Caki2 (cell line): ENCODE measurements at places on chromosomes 7 and 10.

GRCh38 chr10:110141185-110141584 is 66.2 kb upstream of the MXI1 start:
- DNase-seq = no peak

- no peak for DNase-seq
These were observed 55.4 kb upstream of the CDC14C start for GRCh38 chr7:48868916-48869315.

DNA sequence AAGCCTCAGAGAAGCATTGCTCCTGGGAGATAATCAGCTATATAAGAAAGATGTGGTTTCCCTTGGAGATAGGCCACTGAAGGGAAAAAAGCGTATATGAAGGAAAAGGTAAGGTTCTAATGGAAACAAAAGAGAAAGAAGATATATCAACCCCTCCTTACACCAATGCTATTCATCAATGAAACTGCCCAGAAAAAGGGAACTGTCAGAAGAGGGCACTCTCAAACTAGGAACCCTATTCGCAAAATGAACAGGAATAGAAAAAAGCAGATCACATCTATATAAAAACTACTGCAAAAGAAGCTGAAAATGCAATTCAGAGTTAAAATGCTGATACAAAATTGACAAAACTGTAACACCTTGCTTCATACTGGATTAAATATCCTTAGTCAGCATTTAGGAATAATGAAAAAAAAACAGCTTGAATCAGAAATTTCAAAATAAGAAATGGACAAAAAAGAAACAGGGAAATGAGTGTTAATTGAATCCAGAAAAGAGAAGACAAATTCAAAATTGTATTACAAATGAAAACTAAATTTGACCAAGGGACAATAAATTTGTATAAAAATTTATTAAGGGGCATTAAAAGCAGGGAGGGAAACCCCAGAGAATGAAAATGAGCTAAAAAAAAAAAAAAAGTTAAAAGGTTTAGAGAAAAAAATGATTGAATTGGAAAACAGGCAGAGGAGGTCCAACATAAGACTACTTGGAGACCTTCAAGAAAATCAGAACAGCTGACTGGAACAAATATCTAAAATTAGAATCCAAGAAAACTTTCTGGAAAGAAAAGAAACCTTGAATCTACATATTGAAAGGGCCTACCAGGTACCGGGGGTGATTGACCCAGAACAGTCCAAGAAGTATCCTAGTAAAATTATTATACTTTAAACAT is 17.9 kb downstream of the NHLRC2 start:
- peak; percentile 4 for DNase-seq

- peak; percentile 41 for DNase-seq
These were observed 41.4 kb downstream of the GSDME start for GRCh38 chr7:24715661-24716479.

DNA sequence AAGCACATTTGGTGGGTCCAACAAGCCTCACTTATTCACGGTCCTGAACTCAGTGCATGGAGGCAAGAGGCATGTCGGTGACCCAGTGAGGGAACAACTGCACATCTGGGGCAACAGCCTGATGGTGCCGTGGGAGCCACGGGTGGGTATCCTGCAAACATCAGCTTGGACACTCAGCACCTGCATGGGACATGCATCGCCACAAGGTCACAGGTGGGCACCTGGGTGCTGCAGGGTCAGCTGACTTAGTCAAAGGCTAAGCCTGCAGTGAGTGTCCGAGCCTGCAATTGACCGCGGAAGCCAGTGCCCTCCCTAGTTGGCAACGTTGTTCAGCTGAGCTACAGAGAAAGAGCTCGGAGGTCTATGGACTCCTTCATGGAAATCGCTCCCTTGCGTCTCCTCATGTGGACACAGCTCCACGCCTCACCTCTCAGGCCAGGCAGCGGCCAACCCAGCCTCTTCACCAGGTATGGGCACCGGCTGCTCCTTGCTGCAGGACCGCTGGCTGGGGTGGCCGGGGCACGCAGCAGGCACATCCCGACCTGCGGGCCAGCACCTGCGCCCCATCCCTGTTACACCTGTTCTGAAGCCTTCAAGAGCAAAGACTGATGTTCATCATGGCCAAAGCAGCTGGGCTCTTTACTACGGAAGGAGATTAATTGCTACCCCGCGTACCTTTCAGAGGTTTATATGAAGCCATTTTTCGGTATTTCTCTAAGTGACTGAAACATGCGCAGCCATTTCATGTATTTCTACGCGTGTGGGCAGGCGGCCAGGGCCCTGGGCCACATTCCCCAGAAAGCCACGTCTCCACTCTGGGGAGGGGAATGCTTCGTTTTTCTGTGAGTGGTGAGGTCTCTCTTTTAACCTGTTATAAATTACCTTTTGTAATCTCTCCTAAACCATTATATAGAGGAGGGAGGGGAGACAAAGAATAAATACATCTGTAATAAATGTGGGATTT is 380.7 kb downstream of the DNAJB6 start:
- DNase-seq = no peak

DNA sequence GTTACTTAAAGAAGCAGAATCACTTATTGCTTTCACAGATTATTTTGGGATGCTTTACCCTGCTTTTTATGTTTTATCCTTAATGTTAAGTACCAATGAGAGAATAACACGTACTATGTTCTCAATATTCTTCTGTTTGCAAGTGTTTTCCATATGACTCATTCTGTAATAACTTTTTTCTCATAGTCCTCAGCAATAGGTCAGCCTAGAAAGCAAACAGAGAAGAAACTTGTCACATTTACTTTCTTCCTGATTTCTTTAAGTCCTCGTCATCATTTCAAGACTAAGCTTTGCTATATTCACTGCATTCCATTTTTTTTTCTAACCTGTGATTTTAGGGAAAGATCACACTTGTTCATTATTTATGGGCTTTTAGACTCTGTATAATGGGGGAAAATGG is 6.8 kb upstream of the AGR2 start:
- peak; percentile 67 for DNase-seq

GRCh38 chr10:2150288-2150687 is 413.0 kb upstream of the ADARB2 start:
- no peak for DNase-seq

- DNase-seq = peak; percentile 59
These were observed 6.0 kb upstream of the TMED4 start for GRCh38 chr7:44587843-44588711.

DNA sequence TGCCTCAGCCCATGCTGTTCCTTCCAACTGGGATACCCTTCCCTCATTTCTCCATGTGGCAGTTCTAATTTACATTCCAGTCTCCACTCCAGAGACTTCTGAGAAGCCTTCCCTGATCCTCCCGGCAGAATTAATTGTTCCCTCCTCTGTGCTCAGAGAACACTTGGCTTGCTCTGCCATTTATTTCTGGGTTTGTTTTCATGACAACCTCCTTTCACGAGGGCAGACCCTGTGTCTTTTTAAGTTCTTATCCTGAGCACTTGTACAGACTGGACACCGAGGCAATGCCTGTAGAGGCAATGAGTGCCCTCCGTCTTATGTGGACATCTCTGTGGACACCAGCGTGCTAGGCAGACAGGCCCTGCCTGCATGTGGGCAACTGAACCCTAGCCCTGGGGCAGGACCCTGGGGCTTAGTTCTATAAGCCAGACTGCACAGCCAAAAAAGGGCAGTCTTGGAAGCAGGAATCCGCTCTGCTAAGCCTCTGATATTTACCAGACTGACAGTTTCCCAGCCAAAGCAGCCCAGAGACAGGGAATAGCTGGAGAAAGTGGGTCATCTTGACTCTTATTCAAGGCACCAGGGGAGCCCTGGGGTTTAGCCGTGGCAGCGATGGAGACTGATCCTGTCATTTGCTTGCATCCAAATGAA is 474.0 kb downstream of the RPS24 start:
- DNase-seq = no peak

DNA sequence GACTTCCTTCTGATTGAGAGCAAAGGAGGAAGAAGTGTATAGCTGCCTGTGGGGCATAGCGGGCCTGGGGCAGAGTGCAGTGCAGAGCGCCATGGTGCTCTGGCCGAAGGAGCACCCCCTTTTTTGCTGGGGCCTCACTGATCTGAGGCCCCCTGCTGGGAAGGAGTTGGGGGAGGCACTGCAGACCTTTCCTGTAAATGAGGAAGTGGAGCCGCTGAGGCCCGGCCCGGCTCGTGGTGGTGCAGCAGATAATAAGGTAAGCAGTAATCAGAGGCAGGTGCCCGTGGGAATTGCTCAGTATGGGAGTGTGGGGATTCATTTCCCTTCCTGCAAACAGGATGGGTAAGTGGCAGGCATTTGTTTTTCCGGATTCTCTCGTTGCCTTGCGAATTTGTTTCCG is 373.7 kb upstream of the MKI67 start:
- DNase-seq = no peak

DNA sequence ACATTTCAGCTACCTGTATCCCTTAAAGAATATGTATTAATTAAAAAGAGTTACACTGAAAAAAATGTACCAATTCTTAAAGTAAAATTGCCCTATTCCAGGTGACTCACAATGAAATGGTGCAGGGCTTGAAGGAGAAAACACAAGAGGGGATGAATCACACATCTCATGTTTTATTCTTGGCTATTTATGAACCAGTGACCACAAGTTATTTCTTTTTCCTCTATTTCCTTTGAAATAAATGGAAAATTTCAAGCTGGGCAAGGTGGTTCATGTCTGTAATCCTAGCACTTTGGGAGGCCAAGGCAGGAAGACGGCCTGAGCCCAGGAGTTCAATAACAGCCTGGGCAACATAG is 106.8 kb downstream of the UBE2H start:
- peak; percentile 75 for DNase-seq

- no peak for DNase-seq
These were observed 183.3 kb downstream of the JCAD start for GRCh38 chr10:29876008-29876555.

- no peak for DNase-seq
These were observed 137.9 kb upstream of the SEMA3E start for GRCh38 chr7:83786858-83787257.

GRCh38 chr7:41688906-41689305 is 14.0 kb downstream of the INHBA start:
- DNase-seq = no peak

DNA sequence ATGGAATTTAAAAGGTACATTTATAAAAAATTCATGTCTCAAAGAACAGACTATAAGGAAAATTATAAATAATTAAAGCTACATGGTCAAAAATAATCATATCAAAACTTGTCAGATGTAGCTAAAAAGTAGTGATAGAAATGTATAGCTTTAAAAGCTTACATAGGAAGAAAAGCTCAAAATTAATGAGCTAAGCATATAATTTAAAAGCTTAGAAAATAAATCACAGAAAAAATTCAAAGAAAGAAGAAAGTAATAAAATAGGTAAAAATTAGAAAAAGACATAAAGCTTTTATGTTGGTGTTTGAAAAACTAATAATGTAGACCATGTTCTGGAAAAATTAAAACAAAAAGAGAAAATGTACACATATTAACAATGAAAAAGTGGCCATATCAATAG is 5.3 kb downstream of the TCAF1 start:
- no peak for DNase-seq

GRCh38 chr7:20141666-20142065 is 75.5 kb downstream of the MACC1 start:
- no peak for DNase-seq

- DNase-seq = no peak
These were observed 10.9 kb upstream of the BHLHA15 start for GRCh38 chr7:98200364-98200763.

DNA sequence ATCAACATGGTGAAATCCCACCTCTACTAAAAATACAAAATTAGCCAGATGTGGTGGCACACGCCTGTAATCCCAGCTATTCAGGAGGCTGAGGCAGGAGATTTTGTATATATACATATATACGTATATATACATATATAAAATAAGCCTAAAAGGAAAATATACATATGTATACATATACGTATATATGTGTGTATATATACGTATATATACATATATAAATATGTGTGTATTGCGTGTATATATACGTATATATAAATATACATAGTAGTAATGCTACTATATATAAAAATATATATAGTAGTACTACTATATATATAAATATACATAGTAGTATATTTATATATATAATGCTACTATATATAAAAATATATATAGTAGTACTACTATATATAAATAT is 26.5 kb upstream of the PBLD start:
- no peak for DNase-seq

DNA sequence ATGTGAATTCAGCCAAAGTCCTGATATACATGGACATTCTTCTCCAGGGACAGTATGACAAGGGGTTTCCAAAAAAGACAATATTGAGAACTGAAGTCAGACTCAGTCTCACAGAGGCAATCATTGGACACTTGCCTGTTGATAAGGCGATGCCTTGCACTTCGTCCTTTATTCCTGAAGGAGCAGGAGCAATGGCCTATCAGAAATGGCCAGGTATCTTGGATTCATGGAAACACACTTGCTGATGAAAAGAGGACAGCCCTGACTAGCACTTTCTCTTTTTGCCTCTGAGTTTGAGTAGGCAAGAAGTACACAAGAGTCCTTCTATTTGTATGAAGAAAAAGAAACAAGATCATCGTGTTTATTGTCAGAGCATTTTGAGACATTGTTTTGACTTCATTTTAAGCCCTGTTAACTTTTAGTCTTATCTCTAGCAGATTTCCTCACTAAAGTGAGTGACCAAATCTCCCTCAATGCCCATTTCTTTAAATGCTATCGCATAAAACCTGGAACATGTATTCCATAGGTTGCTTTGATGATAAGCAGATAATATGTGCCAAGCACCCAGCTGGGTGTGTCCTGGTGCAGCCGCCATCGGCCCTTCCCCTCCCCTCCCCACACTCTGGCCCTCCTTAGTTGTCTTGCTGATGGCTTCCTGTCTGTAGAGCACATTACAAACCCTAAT is 26.6 kb downstream of the ST8SIA6 start:
- no peak for DNase-seq

DNA sequence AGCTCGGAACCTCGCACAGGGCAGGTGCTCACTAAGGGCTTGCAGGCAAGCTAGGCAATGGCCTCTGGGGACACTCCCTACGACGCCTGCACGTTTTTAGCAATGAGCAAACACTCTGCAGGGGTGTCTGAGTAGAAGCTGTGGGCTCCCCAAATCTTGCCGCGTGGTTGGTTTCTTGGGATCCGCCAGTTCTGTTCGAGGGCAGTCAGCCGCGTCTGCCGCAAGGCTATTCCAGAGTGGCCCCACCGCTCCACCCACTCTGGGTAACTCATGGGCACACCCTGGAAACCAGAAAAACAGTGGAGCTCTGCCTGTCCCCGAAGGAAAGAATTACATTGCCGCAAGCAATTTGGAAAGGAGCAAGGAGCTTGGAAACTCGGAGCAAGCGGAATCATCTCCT is 189.3 kb upstream of the LYZL2 start:
- DNase-seq = peak; percentile 78

GRCh38 chr10:58570307-58570723 is 57.6 kb downstream of the BICC1 start:
- DNase-seq = no peak
